ENCODE measurements at places on chromosomes 11 and 22. TPM values are rescaled to one million over a fixed set of nuclear protein-coding genes. Genes with fewer than 3 reads are reported as not detected.

ELF5 gene
- 68.0 TPM for polyA plus RNA-seq

PRR33 gene
- 0.07 TPM for polyA plus RNA-seq

RAG2 gene
- 1.00 TPM for polyA plus RNA-seq

NCF4 gene
- polyA plus RNA-seq = 1.5 TPM

KCNK4 gene
- polyA plus RNA-seq = not detected

HEPACAM gene
- 2.1 TPM for polyA plus RNA-seq

NAA40 gene
- 36.5 TPM for polyA plus RNA-seq

PHETA2 gene
- 12.0 TPM for polyA plus RNA-seq

VSIG10L2 gene
- not detected for polyA plus RNA-seq

TMEM121B gene
- 1.0 TPM for polyA plus RNA-seq

SCGB2A2 gene
- polyA plus RNA-seq = not detected

DDIAS gene
- polyA plus RNA-seq = 6.5 TPM

OR4A16 gene
- polyA plus RNA-seq = not detected

IGLL1 gene
- 0.97 TPM for polyA plus RNA-seq

FREY1 gene
- polyA plus RNA-seq = 0.55 TPM

BCR gene
- polyA plus RNA-seq = 49.8 TPM

CASP1 gene
- 6.4 TPM for polyA plus RNA-seq

MUC6 gene
- 14.7 TPM for polyA plus RNA-seq

OR52N4 gene
- polyA plus RNA-seq = not detected

CDCA5 gene
- 20.0 TPM for polyA plus RNA-seq

APOBEC3G gene
- 8.1 TPM for polyA plus RNA-seq

ESAM gene
- polyA plus RNA-seq = 74.9 TPM

DBX1 gene
- 0.05 TPM for polyA plus RNA-seq

MRGPRX4 gene
- not detected for polyA plus RNA-seq

CALCA gene
- 11.6 TPM for polyA plus RNA-seq

OR8A1 gene
- not detected for polyA plus RNA-seq

GGT5 gene
- polyA plus RNA-seq = 16.2 TPM

ALDH3B1 gene
- 3.0 TPM for polyA plus RNA-seq

ELP4 gene
- 32.4 TPM for polyA plus RNA-seq
